ENCODE measurements at places on chromosomes 4 and X.

DNA sequence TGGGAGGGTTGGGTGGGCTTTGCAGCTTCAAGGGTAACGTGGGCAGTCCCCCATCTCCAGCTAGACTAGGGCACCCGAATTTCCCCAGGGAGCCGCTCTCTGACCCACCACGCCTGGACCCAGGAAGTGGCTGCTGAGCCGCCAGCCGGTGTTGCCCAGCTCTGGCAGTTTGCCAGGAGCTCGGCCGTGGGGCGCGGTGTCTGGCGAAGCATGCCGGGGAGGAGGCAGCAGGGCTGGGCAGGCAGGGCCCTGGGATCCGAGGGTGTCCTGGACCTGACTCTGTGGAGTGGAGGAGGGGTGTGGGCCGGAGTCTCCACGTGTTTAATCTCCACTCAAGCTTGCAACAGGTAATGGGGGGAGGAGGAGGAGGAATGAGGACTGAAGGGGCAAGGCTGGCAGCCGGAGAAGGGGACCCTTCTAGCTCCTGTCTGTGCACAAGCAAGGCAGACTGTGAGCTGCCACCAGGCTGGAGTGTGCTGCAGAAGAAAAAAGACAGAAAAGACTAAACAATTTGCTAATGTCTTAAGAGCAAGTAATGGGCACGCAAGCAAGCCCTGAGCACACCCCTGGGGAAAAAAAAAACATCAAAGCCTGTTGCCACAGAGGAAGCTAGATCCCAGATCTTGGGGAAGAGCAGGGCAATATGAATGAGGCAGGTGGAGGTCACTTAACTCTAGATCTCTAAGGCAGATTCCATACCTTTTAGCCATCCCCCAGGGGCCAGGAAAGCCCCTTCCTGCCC lies 2.4 kb downstream of the LONRF3 start:
- DNase-seq, result peak; percentile 48

- no peak for DNase-seq
Measured at GRCh38 chr4:97819294-97819693, 324.0 kb downstream of the STPG2 start.

DNA sequence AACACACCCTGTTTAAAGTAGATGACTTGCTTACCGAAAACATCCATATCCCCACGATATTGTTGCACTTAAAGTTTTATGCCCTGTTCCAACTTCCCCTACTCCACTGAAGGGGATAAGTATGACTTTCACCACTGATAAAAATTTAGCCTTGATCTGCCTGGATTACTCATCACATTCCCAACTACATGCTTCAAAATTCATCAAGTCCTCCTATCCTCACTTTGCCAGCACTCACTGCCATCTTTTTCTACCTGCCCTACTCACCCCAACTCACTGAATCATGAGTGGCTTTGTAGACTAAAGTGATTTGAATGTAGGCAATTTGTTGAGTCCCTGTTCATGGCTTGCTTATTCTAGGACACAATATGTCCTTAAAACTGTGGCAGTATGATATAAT lies 12.2 kb upstream of the GPRIN3 start:
- DNase-seq, result no peak

DNA sequence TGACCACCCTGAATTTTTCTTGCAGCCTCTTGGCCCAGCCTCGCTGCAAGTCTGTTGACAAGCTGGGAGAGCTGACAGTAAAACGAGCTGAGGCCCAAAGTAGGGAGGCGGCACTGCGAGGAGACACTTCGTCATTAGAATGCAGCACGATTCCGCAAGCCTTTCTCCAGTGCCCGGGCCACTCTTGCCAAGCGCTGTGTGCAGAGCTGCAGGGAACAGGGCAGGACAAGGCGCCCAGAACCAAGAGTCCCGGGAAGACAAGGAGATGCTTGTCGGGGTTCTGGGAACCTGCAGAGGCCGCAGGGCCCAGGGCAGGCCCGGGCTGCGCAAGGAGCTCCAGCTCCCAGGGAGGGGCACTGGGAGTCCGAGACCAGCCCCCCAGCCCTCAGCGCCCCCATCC lies 187.1 kb downstream of the BCOR start:
- DNase-seq, result no peak

GRCh38 chr4:93066749-93067148 lies 761.8 kb upstream of the ATOH1 start:
- no peak for DNase-seq

- no peak for DNase-seq
Measured at GRCh38 chr4:17490575-17491059, 21.3 kb downstream of the QDPR start.

GRCh38 chr4:158809611-158810486 lies 41.0 kb downstream of the FNIP2 start:
- DNase-seq, result peak; percentile 81

DNA sequence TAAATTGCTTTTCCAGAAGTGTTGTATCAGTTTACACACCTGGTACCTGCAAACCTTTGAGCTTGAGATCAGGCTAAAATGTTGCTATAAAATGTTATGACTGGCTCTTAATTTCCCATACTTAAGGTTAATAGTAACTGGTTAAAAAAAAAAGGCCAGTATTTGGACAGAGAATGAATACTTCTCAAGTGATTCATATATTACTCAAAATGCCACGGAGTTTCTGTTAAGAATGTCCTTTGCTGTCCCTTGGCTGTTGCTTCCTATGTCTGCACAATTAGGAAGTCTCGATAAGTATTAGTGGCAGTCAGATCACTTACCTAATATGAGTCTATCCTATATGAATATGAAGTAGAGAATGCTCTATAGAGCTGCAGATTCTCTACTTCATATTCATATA lies 232.2 kb upstream of the IGFBP7 start:
- no peak for DNase-seq

- DNase-seq, result no peak
Measured at GRCh38 chr4:3013839-3014350, 50.5 kb downstream of the GRK4 start.

DNA sequence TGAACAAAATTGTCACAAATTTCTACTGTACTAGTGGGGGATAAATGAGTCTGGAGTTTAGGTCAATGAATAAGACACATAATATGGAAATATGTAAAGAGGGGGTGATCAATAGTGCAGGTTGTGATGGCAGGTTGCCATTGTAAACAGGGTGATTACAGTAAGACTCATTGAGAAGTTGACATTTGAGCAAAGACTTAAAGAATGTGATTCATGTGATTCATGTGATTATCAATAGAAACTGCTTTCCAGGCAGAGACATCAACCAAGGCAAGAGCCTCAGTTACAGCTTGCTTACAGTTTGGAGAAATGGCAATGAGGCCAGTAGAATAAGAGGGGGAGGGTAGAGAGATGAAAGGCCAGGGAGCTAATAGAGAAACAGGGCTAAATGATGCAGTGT lies 45.8 kb upstream of the GIMD1 start:
- DNase-seq, result no peak

- peak; percentile 74 for DNase-seq
Measured at GRCh38 chrX:63250253-63250868, 100.8 kb downstream of the SPIN4 start.

DNA sequence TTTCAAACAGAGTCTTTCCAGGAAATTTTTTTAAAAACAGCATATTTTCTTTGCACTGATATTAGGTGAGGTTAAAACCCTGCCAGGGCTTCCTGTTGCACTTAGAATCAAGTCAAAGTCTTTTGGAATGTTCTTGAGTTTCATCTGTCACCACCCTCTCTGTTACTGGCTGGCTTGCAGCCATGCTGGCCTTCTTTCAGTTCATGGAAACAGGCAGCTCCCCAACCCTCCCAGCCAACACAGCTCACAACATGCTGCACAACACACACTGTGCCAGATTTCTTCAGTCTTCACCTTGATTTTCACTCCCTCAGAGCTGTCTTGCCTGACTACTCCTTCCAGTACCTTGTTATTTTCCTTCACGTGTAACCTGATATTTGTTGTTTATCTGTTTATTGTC lies 129.5 kb downstream of the KCNIP4 start:
- no peak for DNase-seq

DNA sequence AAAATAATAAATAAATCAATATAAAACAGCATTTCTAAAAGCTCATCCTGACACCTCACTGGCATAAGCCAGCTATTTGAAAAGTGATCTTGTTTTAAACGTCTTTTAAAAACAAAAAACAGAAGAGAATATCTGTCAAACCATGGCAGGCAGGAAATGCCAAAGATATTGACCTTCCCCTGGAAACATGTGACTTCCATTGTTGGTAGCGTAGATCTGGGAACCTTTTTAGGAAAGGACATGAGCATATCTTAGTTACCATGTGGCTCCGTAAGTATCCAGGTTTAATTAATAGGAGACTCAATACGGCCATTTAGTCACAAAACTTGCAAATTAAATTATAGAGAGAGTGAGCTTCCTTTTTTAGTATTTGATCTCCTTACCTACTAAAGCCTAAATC lies 83.0 kb upstream of the KLHL4 start:
- DNase-seq, result no peak

DNA sequence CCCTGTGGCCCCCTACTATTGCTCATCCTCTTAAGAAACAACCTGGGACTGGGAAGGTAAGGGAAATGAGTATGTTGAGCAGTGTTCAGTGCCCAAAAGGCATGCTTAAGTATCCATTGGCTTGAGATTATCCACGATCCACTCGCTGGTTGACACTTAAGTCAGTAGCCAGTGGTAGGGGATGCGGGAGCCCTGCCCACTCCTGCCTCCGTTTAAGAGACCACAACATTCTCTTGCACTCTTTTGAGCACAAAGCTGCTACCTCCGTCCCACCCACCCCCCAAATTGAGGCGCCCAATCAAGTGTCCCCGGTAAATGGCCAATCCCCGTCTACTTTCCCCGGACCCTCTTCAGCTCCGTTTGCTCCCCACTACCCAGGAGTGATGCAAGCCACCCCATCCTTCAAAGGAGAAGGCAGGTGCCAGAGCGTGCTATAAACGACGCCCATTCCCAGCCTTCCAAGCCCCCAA lies 25.0 kb downstream of the UTP14A start:
- DNase-seq, result no peak
